ENCODE measurements at places on chromosomes 3 and 15.

DNA sequence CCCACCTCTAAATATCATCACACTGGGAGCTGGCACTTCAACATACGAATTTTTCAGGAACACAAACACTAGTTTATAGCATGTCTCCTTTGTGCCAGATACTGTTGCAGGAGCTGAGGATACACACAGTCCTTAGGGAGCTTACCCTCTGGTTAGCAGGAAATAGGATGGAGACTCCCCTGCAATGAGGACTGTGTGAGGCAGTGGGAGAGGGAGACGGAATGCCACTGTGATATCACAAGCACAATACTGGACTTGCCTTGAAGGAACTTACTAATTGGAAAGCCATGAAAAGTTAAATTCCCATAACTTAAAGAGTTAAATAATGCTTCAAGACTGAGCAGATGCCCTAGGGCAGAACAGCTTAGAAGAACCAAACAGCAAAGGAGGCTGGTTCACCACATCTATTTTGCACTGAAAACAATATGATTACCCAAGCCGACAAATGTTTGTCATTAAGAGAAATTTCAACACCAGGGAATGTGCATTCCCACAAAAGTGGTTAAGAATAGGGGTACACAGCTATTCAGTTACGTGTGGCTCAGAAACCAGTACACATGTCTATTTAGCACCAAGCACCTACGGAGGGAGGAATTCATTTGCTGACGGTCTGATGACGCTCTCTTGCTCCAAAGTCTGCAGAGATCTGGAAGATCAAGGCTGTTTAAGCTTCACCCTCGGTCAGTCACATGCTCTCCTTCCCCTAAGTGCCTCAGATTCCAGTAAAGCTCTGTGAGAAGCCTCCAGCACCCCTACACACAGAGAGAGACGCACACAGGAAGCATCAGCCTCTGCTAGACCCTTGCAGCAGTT is 5.2 kb downstream of the TBC1D2B start:
- DNase-seq = peak; percentile 37

DNA sequence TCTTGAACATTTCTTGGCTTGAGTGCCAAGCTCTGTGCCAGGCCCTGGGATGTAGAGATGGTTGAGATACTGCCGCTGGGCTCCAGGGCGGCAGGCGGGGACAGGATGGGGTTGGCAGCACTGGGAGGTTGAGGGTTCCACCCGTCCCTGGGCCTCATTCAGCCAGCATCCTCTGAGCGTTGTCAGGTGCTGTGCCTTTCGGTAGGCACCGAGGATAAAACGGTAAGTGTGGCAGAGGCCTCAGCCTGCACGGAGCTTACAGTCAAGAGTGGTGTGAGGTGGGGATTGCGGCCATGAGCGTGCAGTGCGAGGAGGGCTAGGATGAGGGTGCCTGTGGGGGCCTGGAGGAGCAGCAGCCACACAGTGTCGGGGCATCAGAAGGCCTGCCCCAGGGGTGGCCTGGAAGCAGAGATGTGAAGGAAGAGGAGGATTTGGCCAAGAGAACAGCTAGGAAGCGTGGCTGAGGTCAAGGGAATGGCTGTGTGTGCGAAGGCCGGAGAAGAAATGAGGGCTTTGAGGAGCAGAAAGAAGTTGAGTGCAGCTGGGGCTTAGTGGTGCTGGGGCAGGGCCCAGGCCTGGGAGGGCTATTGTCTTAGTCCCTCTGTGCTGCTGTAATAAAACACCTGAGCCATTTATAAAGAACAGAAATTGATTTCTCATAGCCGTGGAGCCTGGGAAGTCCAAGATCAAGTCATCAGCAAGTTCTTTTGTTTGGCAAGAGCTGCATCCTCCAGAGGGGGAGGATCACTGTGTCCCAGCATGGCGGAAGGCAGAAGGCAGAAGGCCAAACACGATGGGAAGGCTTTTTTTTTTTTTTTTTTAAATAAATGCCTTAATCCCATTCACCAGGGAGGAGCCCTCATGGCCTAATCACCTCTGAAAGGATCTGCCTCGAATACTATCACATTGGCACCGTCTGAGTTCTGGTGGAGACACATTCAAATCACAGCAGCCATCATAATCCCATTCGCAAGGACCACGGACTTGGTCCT is 22.7 kb downstream of the CORO2B start:
- no peak for DNase-seq

GRCh38 chr3:120730576-120731542 is 11.5 kb downstream of the RABL3 start:
- DNase-seq = no peak

DNA sequence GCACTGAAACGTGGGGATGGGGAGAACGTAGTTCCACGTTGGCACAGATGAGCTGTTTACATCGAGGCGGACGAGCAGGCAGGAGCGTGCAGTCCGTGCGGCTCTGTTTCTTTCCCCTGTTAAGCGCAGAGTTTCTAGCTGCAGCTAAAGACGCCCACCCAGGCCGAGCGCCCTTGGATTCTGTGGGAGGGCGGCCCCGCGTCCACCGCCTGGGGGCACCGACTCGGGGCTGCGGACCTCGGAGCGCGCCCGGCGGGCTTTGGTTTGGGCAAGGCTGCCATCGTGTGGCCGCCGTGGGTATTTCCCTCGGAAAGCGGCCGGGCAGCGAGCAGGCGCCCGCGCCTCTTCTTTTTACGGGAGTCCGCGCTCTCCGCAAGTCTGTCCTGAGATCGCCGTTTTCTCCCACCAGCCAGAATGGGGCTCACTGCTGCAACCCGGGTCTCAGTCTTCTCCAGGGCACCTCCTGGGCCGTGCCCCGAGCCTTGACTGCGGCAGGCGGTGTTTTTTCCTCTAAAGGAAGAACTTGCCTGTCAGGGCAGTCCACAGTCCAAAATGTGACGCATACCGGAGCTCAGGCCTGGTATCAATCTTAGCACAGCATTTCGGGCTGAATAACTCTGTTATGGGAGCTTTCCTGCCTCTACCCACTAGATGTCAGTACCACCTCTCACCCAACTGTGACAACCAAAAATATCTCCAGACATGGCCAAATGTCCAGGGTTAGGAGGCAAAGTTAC is 219.9 kb upstream of the IGF1R start:
- no peak for DNase-seq

DNA sequence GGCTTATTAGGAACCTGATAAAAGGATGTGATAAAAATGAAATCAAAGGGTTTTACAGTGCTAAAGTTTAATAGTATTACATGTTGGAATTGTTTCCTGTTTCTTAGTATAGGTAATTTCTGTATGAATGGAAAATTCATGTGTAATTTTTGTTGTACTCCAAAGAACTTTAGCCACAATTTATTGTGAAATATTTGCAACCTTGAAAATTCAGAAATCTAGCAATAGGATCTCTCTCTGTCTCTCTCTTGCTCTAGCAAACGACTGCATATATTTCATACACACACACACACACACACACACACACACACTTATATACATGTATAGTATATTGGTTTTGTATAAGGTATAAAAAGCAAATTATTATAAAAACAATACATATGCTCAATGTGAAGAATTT is 59.6 kb downstream of the PIAS1 start:
- peak; percentile 23 for DNase-seq

DNA sequence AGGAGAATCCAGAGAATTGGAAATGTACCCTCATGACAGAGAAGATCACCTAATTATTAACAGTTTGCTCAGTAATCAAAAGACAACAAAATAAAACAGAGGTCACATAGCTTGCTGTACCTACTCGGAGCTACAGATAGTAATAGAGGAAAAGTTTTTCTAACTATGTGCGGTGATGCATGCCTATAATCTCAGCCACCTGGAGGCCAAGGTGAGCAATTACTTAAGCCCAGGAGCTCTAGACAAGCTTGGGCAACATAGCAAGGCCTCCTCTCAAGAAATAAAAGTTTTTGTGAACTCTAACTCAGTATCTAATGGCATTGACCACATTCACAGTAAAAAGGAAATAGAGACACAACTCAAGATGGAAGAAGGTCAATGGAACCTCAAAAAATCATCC is 243.6 kb downstream of the ATP8B4 start:
- no peak for DNase-seq

- DNase-seq = no peak
Observed at GRCh38 chr3:129001101-129001805, at the start of gene EFCC1. TSS of gene EFCC1 (plus strand) at chr3:129001304. CDS start at chr3:129001629, 325 bp downstream.

DNA sequence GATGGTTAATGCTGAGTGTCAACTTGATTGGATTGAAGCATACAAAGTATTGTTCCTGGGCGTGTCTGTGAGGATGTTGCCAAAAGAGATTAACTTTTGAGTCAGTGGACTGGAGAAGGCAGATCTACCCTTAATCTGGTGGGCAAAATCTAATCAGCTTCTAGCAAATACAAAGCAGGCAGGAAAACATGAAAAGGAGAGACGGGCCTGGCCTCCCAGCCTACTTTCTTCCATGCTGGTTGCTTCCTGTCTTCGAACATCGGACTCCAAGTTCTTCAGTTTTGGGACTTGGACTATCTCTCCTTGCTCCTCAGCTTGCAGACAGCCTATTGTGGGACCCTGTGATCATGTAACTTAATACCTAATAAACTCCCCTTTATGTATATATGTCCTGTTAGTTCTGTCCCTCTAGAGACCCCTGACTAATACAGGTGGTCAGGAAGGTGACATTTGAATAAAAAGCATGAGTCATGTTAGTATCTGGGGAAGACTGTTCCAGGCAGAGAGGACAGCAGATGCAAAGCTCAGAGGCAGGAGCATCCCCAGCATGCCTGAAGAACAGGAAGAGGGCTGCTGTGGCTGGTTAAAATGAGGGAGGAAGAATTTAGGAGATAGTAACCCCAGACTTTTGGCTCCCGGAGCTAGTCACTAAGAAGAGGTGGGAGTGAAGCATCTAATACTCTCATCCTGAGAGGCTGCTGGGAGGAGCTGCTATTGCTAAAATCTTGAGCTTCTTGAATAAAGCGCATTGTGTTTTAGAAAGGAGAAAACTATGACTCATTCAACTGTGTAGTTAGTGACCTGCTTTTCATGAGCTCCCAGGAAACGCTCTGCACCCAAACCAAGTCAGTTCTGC is 207.4 kb upstream of the HES1 start:
- no peak for DNase-seq

GRCh38 chr15:48774484-48774883 is 36.4 kb downstream of the CEP152 start:
- DNase-seq = no peak

GRCh38 chr3:158672215-158673176 is at the start of gene LXN:
TSS of gene LXN (minus strand) at chr3:158672648. CDS start at chr3:158672478, 170 bp downstream.
- DNase-seq = peak; percentile 66

DNA sequence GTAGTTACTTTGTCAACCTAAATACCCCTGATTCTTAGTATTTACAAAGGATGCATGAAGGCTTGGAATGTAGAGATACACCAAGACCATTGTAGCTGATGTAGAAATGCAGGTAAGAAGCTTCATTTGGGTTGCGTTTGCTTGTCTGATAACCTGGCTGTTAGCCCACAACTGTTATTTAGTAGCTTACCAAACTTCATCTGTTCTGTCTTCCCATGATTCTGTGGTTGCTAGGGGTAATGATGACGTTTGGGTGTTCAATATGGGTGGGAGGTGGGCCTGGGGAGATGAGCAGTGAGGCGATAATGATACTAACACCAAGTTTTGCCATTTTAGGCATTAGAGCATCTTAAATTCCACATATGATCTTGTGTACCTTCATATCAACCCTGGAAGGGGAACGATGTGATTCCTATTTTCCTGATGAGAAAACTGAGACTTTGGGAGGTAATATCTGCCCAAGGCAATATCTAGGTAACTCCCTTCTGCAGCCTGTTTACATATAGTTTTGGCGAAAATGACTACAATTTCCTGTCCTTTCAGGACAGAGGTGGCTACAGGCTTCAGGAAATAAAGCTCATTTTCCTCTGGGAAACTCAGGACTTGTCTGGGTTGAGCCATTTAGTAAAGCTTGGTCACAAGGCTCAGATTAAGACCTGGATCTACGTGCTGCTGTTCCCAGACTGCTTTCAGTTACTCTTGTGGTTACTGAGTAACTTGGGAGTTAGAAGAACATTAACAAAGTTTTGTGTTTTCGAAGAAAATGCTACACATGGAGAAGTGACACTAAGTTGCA is 26.8 kb downstream of the FNDC3B start:
- no peak for DNase-seq

DNA sequence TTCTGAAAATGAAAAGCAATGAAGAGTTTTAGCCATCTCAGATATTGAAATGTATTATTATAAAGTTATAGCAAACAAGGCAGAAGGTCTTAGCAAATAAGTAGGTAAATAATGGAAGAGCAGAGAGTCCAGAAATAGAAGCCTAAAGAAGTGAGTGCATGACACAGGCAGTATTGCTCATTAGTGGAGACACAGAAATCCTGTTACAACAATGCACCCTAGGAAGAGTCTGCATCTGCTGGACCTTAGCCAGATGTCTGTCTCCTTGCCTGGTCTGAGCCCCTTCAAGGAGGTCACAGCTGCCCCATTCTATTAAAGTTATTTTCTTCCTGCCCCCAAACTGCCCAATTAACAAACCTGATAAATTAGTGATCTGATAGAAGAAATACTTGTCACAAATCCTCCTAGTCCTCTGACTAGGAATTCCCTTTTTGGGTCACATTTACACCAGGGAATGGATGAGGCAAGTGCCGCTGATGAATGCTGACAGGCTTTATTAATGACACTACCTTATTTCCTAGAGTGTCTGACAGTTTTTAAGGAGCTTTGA is 51.9 kb downstream of the HOMER2 start:
- DNase-seq = no peak

DNA sequence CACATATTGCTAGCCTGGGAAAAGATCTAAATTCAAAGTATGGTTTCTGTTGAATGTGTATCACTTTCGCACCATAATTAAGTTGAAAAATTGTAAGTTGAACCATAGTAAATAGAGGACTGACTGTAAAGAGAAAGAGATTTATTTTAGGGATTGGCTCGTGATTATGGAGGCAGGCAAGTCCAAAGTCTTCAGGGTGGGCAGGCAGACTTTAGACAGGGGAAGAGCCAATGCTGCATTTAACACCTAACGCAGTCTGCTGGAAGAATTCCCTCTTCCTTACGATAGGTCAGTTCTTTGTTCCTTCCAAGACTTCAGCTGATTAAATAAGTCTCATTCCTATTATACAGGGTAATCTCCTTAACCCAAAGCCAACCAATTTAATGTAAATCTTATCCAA is 15.8 kb downstream of the C3orf85 start:
- DNase-seq = no peak

DNA sequence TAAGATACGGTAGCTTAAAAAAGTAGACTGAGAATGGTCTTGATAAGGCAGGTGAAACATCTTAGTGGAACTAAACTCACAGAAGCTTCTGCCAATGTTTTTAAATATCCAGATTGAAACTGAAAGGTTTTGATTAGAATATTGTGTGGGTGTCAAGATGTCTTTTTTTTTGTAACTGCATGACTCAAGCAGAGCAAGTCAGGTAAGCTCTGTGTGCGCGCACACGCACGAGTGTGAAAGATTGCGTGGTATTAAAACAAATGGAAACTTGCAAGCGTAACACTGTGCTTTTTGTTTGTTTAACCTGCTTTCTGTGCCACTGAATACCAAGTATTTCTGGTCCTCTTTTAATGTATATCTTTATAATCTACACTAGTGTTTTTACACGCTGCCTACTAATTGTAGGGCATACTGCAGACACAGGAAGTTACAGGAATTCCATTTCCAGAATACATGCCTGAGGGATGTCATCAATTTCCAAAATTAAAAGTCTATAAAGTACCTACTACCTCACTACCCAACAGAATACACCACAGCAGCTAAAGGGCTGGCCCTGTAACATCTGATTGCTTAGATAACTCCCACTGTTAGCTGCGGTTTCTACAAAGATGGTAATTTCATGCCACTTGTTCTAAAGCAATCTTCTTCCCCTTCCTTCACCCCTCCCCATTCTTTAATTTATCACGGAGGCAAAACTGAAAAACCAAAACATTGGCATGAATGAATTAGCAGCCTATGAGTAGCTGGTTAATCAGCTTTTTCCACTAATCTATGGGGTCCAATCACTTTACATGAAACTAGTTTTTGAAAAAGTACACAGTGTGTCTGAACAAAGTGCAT is 472.8 kb downstream of the SHQ1 start:
- peak; percentile 78 for DNase-seq

GRCh38 chr15:70376031-70376928 is 278.6 kb upstream of the TLE3 start:
- DNase-seq = no peak

All from GF-D8 (cell line).